Spleen (tissue), 13 donors: ENCODE measurements at places on chromosomes 12 and 14.

- no peak for DNase-seq
Observed at GRCh38 chr12:18837025-18837424, 99.1 kb downstream of the CAPZA3 start.

- no peak for DNase-seq
Observed at GRCh38 chr12:2980630-2981029, 21.4 kb downstream of the TEAD4 start.

- DNase-seq = no peak
Observed at GRCh38 chr12:129404556-129404955, 499.3 kb downstream of the TMEM132D start.

DNA sequence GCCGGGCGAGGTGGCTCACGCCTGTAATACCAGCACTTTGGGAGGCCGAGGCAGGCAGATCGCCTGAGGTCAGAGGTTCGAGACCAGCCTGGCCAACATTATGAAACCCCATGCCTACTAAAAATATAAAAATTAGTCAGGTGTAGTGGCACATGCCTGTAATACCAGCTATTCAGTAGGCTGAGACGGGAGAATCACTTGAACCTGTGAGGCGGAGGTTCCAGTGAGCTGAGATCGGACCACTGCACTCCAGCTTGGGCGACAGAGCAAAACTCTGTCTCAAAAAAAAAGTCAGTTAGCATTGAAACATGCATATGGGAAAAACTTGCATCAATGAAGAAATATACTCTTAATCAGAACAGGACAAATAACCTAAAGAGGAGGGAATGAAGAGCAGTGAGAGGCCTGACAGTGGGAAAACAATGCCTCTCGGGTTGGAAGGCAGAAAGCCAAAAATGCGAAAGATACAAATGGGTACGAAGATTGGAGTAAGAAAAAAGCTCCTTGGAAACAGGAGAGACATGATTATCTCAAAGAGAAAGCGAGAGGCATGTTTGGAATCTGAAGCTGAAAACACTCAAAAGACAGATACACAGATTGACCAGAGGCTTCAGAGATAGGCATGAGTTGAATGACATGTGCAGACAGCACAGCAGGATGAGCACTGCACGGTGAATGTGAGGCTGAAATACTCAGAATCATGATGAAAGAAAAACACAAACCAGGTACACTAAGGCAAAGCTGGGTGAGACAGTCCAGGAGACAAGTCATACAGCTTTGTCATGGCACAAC lies 30.6 kb downstream of the RESF1 start:
- no peak for DNase-seq

- DNase-seq = no peak
Observed at GRCh38 chr14:81890020-81890419, 356.4 kb upstream of the SEL1L start.

GRCh38 chr12:11896417-11896929 lies 174.3 kb upstream of the BCL2L14 start:
- DNase-seq = no peak

DNA sequence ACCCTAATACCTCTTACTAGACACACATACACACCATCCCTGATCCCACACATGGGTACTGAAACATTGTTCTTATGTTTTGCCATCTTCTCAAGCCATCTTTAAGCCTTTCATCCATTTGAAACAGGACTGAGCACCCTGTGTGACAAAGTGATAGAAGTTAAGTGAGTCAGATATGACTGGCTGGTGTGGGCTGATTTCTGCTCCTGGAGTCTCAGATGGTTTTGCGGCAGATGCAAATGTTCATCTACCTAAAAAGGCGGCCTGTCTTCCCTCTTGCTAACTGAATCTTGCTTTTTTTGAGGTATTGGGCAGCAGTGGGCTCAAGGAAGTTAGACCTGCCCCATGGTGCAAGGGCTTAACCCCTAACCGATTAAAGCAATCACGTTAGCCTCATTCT lies 30.4 kb upstream of the PKP2 start:
- no peak for DNase-seq

DNA sequence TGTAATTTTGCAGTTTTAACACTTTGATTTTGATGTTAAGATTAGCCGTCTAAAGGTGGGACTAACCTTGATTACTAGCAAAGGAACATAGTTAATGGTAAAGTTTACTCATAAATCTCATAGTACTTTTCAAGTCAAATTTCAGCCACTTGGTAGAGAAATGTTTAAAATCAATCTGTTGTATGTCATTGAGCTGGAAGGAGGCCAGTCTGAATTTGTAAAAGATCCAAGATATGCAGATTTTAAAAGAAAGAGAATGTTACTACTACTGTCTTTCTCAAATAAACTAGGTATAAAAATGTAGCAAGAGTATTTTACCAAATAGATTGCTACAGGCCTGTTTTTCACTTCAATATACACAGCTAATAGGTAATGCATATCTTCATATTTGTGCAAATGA lies 600.8 kb upstream of the SEL1L start:
- DNase-seq = no peak

DNA sequence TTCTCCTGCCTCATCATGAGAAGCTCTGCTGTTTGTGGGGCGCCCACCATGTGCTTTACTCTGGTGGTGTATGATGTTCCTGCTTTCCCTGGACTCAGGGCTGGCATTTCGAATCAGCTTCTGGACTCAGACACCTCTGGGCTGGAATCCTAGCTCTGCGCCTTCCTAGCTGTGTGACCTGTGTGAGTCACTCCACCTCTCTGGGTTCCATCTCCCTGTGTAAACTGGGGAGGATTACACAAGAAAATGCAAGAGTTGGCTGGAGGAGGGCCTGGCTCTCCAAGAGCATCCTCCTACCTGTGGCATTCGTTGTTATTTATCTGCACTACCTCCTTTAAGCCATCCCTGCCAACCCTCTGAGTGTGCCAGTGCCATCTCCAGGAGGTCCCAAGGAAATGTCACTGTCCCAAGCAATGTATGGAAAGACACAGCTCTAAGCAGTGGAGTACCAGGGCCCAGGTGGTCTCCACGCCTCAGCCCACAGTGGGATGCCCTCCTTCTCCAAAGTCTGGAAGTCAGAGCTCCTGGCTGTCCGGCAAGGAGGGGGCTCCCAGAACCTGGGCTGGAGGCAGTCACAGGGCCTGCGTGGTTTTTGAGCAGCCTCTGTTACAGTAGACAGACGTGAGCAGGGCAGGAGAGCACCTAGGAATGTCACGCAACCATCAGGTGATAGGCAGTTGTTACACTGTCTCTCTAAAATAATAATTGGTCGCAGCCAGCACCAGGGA lies 7.3 kb upstream of the TNFAIP2 start:
- DNase-seq = no peak

- DNase-seq = no peak
Observed at GRCh38 chr12:28879379-28879778, 269.7 kb upstream of the FAR2 start.

- no peak for DNase-seq
Observed at GRCh38 chr14:28635387-28635786, 131.2 kb upstream of the FOXG1 start.

DNA sequence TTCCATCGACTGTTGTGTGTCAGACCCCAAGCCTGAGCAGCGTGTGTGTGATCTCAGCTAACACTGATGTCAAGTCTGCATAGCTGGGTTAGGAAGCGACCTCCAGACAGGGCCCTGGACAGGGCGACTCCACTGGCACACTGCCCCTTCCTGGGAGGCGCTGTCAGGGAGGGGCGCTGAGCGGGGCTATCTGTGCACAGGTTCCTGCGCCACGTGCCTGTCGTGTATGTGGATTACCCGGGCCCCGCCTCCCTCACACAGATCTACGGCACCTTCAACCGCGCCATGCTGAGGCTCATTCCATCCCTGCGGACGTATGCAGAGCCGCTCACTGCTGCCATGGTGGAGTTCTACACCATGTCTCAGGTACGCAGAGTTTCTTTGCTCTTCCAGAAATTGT lies 53.9 kb downstream of the DYNC1H1 start:
- DNase-seq = peak; percentile 67

DNA sequence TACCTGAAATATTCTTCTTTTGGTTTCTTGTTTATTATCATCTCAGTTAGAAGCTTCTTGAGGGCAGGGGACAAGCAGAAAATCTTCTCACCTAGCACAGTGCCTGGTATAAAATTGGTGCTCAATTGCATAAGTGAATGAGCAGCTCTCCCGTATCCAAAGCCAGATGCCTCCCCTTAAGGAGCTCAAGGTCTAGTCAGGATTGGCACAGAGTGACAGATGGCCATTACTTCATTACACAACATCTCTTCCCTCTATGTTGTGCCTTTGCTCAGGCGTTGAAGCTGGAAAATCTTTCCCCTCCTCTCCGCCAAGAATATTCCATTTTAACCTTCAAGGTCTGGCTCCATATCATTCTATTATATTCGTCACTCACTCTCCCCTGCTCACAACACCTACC lies 3.6 kb downstream of the SLC4A8 start:
- DNase-seq = no peak

DNA sequence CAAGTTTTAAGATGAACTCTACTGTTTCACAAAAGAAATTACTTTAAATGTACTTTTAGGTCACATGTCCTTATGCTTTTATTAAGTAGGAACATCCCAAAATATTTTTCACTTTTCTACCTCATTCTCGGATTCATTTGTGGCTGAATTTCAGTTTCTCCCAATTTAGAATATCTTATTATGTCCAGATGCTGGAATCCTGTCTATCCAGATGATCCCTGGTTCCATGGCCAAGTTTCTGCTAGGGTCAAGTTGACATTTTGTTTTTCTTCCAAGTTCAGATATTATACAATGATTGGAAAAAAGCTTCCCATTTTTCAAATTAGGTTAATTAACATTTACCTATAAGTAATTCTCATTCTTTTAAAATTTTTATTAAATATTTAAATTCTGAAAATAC lies 181.8 kb upstream of the SLC16A7 start:
- DNase-seq = no peak

- DNase-seq = no peak
Observed at GRCh38 chr12:24991209-24992049, 42.5 kb upstream of the BCAT1 start.

DNA sequence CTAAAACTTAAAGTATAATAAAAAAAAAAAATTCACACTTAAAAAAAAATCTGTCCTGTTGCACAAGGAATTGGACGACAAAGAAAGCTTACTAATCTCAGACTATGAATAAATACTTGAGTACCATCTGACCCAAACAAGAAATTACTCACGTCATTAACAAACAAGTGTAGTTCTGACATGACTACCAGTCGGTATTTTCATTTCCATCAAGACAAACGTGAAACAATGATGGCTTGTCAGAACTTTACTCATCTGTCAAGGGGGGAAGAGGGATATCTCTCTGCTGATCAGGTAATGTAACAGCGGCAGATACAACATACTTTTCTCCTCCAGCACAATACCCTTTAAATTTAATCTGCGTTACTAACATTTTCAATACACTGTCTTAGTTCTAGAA lies 78.3 kb downstream of the CDK17 start:
- no peak for DNase-seq

DNA sequence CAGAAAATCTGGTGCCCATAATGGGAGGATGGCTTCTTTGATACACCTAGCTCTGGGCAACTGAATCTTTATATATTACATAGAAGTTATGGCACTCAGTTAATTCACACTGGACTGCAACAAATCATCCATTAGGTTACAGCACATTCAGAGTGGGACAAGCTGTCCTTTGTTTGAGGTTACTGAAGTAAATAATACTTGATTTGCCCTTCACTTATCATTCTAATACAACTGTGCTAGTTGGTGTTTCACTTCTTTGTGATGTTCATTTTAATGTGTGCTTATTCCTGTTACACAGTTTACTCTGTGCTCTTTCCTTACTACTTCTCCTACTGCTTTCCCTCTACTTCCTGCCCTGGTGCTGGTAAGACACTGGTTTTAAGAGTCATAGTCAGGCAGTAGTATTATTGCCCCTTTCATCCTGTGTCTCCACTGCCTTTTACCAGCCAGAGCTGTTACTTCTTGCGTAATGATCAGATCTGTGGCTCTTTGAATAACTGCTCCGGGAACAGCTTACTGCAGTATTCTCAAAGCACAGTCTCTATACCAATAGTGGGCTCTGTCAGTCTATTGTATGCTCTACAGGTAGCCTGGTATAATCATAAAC lies 36.4 kb upstream of the GXYLT1 start:
- DNase-seq = no peak

DNA sequence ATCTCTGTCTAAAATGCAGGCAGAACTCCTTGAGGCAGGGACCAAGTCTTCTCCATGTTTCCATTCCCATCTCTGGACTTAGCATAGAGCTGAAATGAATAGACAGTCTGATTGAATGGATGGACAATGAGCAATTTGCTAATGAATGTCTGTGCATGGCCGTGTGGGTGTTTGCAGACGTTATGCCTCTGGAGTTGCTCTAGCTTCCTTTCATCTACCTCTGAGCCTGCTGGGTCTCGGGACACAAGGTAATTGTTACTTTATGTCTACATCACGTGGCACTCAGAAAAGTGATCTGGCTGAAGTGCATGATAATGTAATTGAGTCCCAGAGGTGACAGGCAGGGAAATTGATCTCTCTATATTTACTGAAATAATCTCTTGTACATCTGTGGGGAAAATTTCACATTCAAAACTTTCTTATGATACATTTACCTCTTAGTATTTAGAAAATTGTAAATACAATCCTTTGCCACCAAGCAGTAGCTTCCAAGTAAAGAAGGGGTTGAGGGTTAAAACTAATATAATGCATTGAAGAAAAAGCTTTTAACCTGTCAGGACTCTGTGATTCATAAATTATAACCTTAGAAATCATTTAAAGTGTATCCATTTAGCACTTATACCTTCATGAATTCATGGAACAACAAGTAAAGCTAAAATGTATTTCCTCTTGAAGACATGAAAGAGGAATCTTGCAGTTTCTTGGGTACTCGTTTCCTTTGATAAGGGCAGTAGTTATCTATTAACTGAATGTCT lies 424.1 kb downstream of the APAF1 start:
- no peak for DNase-seq

DNA sequence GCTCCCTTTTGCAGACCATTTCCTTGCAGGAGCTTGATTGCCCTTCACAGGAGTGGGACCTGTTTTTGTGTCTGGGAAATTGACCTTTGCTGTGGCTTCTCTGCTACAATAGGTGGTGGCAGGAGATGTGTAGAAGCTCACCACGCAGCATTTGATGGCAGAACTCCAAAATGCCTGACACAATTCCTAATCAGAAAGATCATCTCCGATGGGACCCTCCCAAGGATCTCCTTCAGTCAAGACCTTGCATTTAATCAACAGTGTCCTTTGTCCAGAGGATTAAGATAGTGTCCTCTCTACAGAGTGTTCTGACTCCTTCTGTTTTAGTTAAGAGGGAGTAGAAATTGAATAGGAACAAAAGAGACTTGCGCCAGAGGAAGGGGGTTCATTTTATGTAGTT lies 83.6 kb upstream of the DDHD1 start:
- DNase-seq = no peak
